Activated CD4-positive, CD25-positive, alpha-beta regulatory T cell treated with anti-CD3 and anti-CD28 coated beads, Interleukin-2, amount 50 U/mL, for 72 hours (primary cell): ENCODE measurements at places on chromosomes 3 and 15.

GRCh38 chr3:57019057-57019456 lies 41.4 kb upstream of the SPATA12 start:
- no peak for DNase-seq

DNA sequence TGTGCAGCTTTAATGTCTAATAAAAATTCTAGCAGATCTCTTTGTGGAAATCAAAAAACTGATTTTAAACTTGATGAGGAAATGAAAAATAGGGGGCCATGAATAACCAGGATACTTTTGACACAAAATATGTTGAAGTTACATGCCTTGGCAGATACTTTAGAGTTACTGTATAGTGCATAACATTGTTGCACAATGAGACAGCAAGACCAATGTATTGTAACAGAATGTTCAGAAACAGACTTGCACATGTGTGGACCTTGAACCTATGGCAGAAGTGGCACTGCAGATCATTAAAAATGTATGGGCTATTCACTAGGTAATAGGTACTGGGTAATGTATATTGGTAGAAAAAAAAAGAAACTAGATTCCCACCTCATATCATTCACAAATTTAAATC lies 343.0 kb upstream of the ARL6 start:
- no peak for DNase-seq

- no peak for DNase-seq
Measured at GRCh38 chr3:179510496-179510895, 52.2 kb upstream of the ACTL6A start.

DNA sequence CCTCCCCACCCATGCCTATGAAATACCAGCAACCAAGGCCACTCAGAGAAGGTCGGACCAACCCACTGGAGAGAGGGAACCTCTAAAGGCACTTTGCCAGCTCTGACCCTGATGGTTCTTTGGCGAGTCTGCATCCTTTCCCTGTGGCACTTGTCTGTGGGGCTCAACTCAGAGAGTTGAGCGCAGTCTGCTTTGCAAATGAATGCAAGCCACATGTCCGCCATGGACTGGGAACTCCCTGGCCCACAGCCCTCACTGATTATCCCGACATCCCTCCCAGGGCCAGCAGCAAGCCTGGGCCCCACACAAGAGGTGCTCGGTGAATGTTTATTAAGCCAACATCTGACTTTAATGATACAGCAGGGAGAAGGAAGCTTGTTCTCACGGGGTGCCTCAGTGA lies 55.5 kb upstream of the HES1 start:
- DNase-seq, result no peak

DNA sequence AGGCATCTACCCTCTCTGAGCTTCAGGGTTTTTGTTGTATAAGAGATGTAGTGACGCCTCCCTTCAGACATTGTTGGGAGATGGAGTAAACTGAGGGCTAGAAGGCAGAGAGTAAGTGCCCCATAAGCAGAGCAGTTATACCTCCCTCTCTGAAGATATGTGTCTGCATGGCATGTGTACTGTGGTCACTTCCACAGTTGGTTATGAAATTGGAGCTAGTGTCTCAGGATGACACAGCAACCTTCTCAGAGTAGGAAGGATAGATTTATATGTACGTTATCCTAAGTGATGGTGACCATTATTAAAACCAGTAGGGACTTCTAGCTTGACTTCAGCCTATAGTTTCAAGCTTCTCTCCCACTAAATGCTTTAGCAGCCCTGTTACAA lies 17.9 kb downstream of the PXK start:
- no peak for DNase-seq

- DNase-seq, result no peak
Measured at GRCh38 chr15:73851689-73852088, 21.7 kb upstream of the TBC1D21 start.

GRCh38 chr15:41494190-41494921 lies 682 bp downstream of the ITPKA start:
- peak; percentile 53 for DNase-seq

DNA sequence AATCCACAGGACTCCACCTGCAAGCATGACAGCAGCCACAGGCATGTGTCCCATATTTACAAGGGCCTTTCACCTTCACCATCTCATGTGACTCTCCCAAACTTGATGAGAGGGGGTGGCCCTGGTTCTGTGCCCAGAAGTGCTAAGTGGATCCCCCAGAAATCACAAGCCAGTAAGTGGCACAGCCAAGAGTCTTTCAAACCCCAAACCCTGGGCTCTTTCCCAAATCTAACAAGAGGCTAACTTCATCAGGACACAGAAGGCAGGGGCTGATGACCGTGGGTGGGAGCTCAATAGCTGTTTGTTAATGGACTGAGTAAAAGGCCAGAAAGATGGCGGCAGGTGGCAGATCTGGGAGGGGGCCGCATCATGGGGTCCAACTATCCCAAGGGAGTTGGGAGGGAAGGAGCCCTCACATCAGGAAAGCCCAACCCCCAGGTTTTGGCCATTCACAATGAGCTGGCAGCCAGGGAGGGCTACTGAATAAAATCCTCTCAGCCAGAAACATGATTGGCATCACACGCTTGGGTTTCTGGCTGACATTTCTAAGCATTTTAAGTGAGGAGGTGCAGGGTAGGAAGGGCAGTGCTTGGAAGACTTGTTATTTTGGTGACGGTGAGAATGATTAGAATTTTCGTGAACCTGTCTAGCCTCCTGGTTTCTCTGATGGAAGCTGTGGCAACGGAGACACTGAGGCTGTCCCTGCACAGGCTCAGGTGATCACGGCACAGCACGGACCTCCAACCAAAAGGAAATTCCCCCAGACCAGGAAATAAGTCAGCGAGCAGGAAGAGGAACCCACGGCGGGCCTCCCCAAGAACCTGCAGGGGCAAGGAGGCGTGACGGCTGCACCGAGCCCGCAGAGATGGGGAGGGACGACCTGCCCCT lies 109.3 kb downstream of the OXNAD1 start:
- no peak for DNase-seq
